ENCODE measurements at places on chromosomes 6 and 20. TPM values are rescaled to one million over a fixed set of nuclear protein-coding genes. Genes with fewer than 3 reads are reported as not detected.

- no peak overlapping the region for H3K27ac ChIP-seq
- H3K36me3 ChIP-seq, result peaks cover 7% of the 10 kb centered on the region
- no peak overlapping the region for H3K4me3 ChIP-seq
- DNase-seq, result no peak
- H3K4me1 ChIP-seq, result peaks cover 33% of the 10 kb centered on the region
Measured at GRCh38 chr6:43475516-43475915, 1.9 kb upstream of the TJAP1 start.

GRCh38 chr6:24195836-24196597, 70.0 kb downstream of the NRSN1 start:
- no peak overlapping the region for H3K4me3 ChIP-seq
- no peak for DNase-seq
- peaks cover 17% of the 10 kb centered on the region for H3K27me3 ChIP-seq

- no peak overlapping the region for H3K4me3 ChIP-seq
- peaks cover 6% of the 10 kb centered on the region for H3K4me1 ChIP-seq
- no peak for DNase-seq
- no peaks in the 10 kb centered on the region for H3K36me3 ChIP-seq
Measured at GRCh38 chr6:129472239-129472638, 237.7 kb downstream of the ARHGAP18 start.

DNA sequence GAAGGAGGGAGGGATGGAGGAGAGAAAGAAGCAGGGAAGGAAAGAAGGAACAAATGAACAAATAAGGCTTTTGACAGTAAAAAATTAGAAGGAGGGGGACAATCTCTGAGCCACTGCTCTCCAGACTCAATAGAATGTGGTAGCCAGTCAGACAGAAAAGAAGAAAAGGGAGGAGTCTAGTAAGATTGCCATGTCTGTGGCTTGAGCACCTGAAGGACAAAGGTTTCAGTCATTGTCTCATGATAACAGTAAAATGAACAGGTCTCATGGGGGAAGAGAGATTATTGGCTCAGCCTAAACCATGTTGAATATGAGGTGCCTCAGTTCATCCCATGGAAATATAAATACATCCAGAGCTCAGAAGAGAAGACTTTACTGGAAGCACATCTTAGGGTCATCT, 14.0 kb upstream of the LOC128125822 start:
- H3K4me1 ChIP-seq, result no peaks in the 10 kb centered on the region
- no peak overlapping the region for H3K27ac ChIP-seq
- H3K27me3 ChIP-seq, result peaks cover 15% of the 10 kb centered on the region
- no peaks in the 10 kb centered on the region for H3K36me3 ChIP-seq
- H3K4me3 ChIP-seq, result no peak overlapping the region

DNA sequence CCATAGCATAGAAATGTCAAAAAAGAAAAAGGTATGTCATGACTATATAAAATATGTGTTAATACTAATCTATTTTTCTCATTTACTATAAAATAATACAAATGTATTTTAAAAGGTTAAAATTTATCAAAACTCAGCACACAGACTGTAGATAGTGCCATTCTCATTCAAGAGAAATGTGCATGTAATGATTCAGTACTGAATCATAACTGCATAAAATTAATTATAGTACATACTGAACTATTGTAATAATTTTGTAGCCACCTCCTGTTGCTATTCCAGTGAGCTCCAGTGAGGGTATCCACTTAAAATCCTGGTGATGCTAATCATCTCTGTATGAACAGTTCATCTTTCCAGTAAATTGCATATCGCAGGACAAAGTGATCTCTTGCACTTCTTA, 82.8 kb downstream of the HMGCLL1 start:
- H3K4me3 ChIP-seq, result no peak overlapping the region
- H3K27ac ChIP-seq, result no peak overlapping the region

DNA sequence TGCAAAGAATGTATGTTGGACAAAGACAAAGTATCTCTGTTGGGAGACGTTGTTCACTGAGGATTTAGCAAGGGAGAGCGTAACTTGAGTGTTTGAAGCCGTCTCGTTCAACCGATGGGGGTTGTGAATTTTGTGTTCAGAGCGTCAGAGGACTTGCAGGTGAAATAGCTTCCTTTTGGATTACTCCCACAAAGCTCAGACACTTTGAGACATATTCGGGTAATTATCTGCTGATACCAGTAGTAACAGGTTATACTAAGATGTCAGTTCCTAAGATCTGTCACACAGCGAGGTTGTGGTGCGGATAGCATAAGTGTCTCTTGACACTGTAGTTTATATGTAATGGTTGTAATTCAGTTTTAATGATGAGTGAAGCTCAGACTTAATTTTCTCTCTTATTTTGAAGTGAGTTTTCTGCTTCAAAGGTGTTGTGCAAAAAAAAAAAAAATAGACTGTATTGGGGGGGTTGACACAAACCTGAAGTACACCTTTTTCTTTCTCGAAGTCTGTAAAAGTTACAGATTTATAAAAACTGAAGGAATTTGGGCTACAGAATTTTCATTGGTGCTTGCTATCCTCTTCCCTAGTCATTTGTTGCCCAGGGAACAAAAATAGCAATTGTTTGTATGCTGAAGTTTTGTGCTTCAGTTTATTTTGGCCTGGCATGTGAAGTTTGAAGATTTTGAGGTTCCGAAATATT, 1.7 kb downstream of the ASXL1 start:
- peaks cover 66% of the 10 kb centered on the region for H3K4me1 ChIP-seq
- no peaks in the 10 kb centered on the region for H3K27me3 ChIP-seq
- H3K4me3 ChIP-seq, result peak overlapping the region; percentile 96
- peak; percentile 37 for DNase-seq

GRCh38 chr6:127547215-127547614, 28.1 kb upstream of the MTCL3 start:
- peaks cover 16% of the 10 kb centered on the region for H3K27me3 ChIP-seq
- no peak overlapping the region for H3K27ac ChIP-seq
- no peaks in the 10 kb centered on the region for H3K4me1 ChIP-seq
- DNase-seq, result peak; percentile 37
- H3K4me3 ChIP-seq, result no peak overlapping the region

Gene BMP5
- total RNA-seq, result not detected

Gene SAYSD1
- total RNA-seq, result 16.0 TPM

Gene TUBE1
- 38.7 TPM for total RNA-seq

Gene SEMG1
- not detected for total RNA-seq

Gene SLC17A5
- 5.0 TPM for total RNA-seq

Gene TFAP2B
- not detected for total RNA-seq

Gene PXMP4
- 7.3 TPM for total RNA-seq

Gene MED20
- 28.0 TPM for total RNA-seq

Measured in activated CD8-positive, alpha-beta T cell treated with anti-CD3 and anti-CD28 coated beads for 36 hours (primary cell).